ENCODE measurements at places on chromosomes 7 and 10. TPM values are rescaled to one million over a fixed set of nuclear protein-coding genes. Genes with fewer than 3 reads are reported as not detected.
A peak's percentile ranks its signal among the peaks of the same experiment; 100 is the strongest.

DNA sequence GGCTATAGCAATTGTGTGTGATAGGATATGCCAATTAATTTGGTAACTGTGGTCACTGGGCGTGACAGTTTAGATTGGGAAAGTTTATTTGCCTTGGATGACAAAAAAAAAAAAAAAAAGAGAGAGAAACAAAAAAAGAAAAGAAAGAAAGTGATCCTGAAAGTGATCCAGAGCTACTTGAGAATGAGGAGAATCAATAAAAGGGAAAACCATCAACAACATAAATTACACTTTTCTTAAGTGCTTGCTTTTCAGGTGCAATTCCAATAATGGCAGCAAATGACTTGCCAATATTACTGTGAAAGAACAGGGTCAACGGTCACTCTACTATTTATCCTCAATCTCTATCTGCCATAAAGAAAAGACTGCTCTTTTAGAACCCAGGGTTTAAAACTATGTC is 191.8 kb upstream of the SEMA3C start:
- H3K4me3 ChIP-seq, result no peak overlapping the region
- peaks cover 13% of the 10 kb centered on the region for H3K4me1 ChIP-seq
- no peaks in the 10 kb centered on the region for H3K36me3 ChIP-seq
- no peak for DNase-seq
- no peaks in the 10 kb centered on the region for H3K27me3 ChIP-seq

DNA sequence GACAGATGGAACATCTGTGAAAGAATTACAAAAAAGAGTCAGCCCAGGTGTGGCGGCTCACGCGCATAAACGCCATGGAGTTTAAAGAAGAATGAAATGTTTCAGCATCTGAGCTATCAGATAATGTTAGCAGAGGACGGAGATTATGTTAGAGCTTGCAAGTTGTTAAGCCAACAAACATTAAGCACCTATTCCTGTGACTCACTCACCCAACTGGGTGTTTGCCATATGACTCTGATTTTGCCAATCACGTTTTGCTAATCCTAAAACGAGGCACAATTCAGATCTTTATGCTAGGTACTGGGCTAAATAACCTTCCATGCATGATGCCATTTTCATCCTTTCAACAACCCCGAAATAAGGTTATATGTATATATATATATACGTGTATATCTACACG is 29.0 kb upstream of the CCNY start:
- H3K27me3 ChIP-seq, result peaks cover 7% of the 10 kb centered on the region
- no peaks in the 10 kb centered on the region for H3K4me1 ChIP-seq
- no peaks in the 10 kb centered on the region for H3K36me3 ChIP-seq
- no peak overlapping the region for H3K27ac ChIP-seq

ATP6V0A4 gene
- total RNA-seq, result 0.70 TPM

GALNT17 gene
- total RNA-seq, result 24.2 TPM

GRCh38 chr7:151409667-151410404 is at the start of gene WDR86:
WDR86 (minus strand) TSS chr7:151410038; CDS start chr7:151409589, 449 bp downstream.
- peak within 1 kb of the TSS; percentile 59 for H3K4me3 ChIP-seq
- peaks cover 8% of the 10 kb centered on the region for H3K4me1 ChIP-seq
- peaks cover 53% of the 10 kb centered on the region for H3K27me3 ChIP-seq
- H3K27ac ChIP-seq, result no peak within 1 kb of the TSS
- peak; percentile 64 for DNase-seq

- DNase-seq, result no peak
- H3K27ac ChIP-seq, result no peak overlapping the region
- no peaks in the 10 kb centered on the region for H3K36me3 ChIP-seq
Observed at GRCh38 chr7:14055813-14056212, 66.3 kb upstream of the ETV1 start.

GRCh38 chr10:119658274-119658673 is 7.1 kb downstream of the BAG3 start:
- DNase-seq, result no peak
- H3K27me3 ChIP-seq, result no peaks in the 10 kb centered on the region
- peak overlapping the region; percentile 63 for H3K4me3 ChIP-seq
- peak overlapping the region; percentile 99 for H3K27ac ChIP-seq
- H3K4me1 ChIP-seq, result peaks cover 84% of the 10 kb centered on the region

GRCh38 chr7:129227646-129228578 is 3.1 kb downstream of the AHCYL2 start:
- H3K27ac ChIP-seq, result no peak overlapping the region
- peaks cover 25% of the 10 kb centered on the region for H3K4me1 ChIP-seq
- H3K4me3 ChIP-seq, result no peak overlapping the region
- no peak for DNase-seq

DNA sequence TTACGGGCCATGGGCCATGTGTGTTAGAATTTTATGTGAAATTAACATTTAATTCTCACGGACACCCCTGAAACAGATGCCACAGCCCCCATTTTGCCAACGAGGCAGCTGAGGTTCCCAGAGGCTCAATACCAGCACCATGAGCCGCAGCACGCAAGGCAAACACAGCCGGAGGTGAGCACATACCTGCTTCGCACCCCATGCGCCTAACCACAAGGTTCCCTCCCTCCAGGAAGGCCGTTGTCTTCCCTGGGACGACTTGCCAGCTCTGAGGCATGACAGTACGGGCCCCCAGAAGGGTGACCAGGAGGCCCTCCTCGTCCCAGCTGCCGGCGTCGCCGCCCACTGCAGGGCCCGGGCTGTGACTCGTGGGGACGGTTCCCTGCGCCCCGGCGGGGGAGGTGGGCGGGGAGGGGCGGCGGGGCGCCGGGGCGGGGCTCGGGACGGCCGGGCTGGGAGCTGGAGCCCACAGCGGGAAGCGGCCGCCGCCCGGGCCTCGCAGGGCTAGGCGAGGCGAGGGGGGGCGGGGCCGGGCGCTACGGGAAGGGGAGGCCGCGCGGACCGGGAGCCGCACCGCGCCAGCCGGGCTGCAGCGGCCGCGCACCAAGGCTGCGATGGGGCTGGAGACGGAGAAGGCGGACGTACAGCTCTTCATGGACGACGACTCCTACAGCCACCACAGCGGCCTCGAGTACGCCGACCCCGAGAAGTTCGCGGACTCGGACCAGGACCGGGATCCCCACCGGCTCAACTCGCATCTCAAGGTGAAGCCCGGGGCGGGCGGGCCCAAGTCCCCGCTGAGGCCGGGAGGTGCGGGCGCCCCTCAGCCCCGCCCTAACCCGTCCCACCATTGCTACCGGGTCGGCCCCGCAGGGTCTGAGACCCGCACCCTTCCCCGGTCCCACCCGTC is at the start of gene CAV2:
Gene CAV2, plus strand, starts transcription at position 571 of the 910 bp plus-strand sequence. Its CDS starts 44 bp downstream, at position 615.
- H3K27me3 ChIP-seq, result no peaks in the 10 kb centered on the region
- peak within 1 kb of the TSS; percentile 85 for H3K27ac ChIP-seq
- peaks cover 1% of the 10 kb centered on the region for H3K36me3 ChIP-seq
- DNase-seq, result peak; percentile 75

GRCh38 chr7:132245539-132245938 is 330.7 kb downstream of the PLXNA4 start:
- H3K27me3 ChIP-seq, result no peaks in the 10 kb centered on the region
- no peak overlapping the region for H3K4me3 ChIP-seq
- no peak for DNase-seq
- H3K27ac ChIP-seq, result no peak overlapping the region

DNA sequence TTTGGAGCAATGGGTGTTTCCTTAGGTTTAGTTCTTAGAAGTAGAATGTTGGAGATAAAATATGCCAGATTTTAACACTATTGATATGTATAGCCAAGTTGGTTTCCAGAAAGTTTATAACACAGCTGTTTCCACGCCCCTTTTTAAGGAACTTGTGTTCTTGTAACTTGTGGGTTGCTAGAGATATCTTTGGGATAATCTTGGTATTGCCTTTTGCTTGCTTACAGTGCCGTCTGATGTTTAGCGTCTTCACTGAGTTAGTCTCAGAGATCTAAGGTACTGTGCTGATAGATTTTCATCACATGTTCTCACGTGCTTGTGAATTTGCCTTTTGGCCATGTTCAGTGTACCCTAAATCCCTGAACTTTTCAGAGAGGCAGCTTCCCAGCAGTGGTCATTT is 12.4 kb downstream of the TMEM248 start:
- H3K27me3 ChIP-seq, result no peaks in the 10 kb centered on the region
- H3K36me3 ChIP-seq, result no peaks in the 10 kb centered on the region
- peaks cover 36% of the 10 kb centered on the region for H3K4me1 ChIP-seq
- DNase-seq, result no peak
- H3K27ac ChIP-seq, result no peak overlapping the region
- H3K4me3 ChIP-seq, result no peak overlapping the region

DNA sequence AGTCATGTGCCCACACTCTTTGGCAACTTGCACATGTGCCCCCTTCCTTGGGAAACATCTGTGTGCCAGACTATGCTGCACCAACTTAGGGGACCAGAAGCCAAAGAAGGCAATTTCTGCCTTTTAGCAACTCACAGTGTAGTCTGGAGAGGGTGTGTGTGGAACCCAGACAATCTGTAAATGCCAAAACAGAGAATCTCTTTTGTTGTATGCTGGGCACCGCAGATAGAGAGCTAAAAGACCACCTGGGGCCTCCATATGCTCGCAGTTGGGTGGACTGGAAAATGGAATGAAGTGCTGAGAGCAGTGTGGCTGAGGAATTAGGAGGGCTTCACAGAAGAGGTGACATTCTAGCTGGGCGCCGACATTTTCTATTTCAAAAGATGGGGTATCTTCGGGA is 26.4 kb downstream of the UBTD1 start:
- H3K27me3 ChIP-seq, result no peaks in the 10 kb centered on the region
- H3K4me3 ChIP-seq, result no peak overlapping the region
- H3K27ac ChIP-seq, result no peak overlapping the region
- peaks cover 6% of the 10 kb centered on the region for H3K4me1 ChIP-seq

DNA sequence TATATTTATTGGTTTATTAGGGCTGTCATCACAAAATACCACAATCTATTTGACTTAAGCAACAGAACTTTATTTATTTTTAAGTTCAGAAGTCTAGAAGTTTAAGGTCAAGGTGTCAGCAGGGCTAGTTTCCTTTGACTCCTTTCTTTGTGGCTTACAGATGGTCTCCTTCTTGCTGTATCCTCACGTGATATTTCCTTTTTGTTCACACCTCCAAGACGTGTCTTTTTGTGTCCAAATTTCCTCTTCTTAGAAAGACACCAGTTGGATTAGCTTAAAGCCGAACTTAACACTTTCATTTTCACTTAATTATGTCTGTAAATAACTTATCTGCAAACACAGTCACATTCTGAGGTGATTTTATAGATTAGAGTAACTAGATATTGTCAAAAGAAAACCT is 631.4 kb upstream of the POT1 start:
- H3K27ac ChIP-seq, result no peak overlapping the region
- no peaks in the 10 kb centered on the region for H3K36me3 ChIP-seq
- no peak overlapping the region for H3K4me3 ChIP-seq
- H3K27me3 ChIP-seq, result peaks cover 13% of the 10 kb centered on the region
- DNase-seq, result no peak

DNA sequence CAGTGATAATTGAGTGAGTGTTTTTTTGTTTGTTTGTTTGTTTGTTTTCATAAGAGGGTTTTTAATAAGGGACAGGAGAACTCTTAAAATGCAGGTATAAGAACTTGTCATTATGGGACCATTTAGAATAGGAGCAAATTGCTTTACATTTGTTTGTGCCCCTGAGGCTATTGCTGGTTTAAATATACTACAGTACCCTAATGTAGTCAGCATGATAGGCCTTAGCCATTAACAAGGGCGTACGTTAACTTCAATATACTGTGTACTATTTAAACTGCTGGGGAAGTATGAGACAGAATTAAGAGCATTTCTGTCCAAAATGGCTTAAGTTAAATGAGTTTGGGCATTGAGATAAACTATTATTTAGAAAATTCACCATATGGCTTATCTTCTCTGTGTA is 26.2 kb downstream of the PRKAR2B start:
- H3K36me3 ChIP-seq, result no peaks in the 10 kb centered on the region
- H3K27ac ChIP-seq, result no peak overlapping the region
- H3K4me3 ChIP-seq, result no peak overlapping the region
- DNase-seq, result no peak
- H3K4me1 ChIP-seq, result peaks cover 19% of the 10 kb centered on the region
- no peaks in the 10 kb centered on the region for H3K27me3 ChIP-seq

GRCh38 chr7:98038731-98039130 is 48.7 kb upstream of the OCM2 start:
- no peak overlapping the region for H3K4me3 ChIP-seq
- peaks cover 2% of the 10 kb centered on the region for H3K36me3 ChIP-seq
- H3K4me1 ChIP-seq, result no peaks in the 10 kb centered on the region
- DNase-seq, result no peak
- no peak overlapping the region for H3K27ac ChIP-seq

DNA sequence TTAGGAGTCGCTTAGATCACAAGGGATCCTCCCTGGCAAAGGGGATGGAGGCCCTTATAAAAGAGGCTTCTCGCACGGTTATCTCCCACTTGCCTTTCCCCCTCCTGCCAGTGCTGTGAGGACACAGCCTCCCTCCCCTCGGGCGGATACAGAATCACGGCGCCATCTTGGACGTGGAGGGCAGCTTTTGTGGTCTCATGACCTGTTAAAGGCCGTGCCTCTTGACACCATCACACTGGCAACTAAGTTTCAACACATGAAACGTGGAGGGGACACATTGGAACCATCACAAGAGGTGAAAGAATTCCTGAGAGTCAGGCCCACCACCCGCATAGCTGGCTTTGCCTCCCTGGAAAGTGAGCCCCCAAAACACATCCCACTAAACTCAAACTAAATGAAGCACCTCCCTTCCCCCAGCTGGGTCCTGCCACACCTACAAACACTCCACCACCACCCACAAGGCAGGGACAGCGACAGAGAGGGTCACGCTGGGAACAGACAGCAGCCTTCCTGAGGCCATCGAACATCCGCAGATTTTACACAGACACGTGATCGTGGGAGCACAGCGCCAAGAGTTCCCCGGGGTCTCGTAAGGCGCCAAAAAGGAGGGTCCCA is 110.6 kb downstream of the TCERG1L start:
- H3K36me3 ChIP-seq, result no peaks in the 10 kb centered on the region
- no peaks in the 10 kb centered on the region for H3K4me1 ChIP-seq
- no peak overlapping the region for H3K4me3 ChIP-seq

TMEM130 gene
- total RNA-seq, result 19.3 TPM

GRCh38 chr7:121259826-121260225 is 69.0 kb upstream of the WNT16 start:
- H3K36me3 ChIP-seq, result no peaks in the 10 kb centered on the region
- H3K27me3 ChIP-seq, result no peaks in the 10 kb centered on the region

STEAP1 gene
- 0.31 TPM for total RNA-seq

DNA sequence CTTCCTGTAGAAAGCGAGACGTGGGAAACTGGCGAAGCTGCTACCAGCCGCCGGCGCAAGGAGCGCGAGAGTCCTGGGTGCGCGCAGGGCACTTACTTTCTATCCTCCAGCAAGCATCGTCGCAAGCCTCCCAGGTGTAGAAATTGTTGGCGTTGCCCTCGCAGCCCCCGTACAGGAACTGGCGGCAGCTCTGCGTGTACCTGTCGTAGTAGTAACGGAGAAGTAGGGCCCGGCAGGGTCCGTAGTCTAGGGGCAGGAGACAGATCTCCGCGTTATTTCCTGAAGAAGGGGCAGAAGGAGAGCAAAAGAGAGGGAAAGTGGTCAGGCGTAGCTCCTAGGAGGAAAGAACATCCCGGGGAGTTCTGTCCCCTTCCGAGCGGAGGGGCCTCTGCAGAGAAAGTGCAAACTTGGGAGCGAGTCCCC is 501 bp downstream of the TFPI2 start:
- no peaks in the 10 kb centered on the region for H3K36me3 ChIP-seq
- peak overlapping the region; percentile 96 for H3K4me3 ChIP-seq
- H3K4me1 ChIP-seq, result peaks cover 11% of the 10 kb centered on the region
- H3K27me3 ChIP-seq, result no peaks in the 10 kb centered on the region
- DNase-seq, result no peak
- peak overlapping the region; percentile 29 for H3K27ac ChIP-seq

All from chondrocyte (in vitro differentiated cells).